ENCODE measurements at places on chromosomes 12 and 14. TPM values are rescaled to one million over a fixed set of nuclear protein-coding genes. Genes with fewer than 3 reads are reported as not detected.

DNA sequence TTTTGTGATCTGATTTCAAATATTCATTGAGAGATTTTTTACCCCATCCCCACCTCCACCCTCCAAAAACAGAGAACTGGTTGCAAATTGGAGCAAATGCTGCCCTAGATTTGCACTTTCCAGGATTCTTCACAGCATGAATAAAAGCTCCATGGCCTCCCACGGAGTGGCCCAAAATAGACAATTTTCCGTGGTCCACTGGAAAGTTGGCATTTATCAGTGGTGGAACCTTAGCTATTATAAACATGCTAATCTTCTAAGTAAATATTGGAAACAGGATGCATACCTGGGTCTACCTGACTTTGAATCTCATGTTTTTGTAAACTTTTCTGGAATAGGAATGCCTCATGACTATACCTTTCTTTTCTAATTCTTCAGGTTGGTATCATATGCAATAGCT lies 123.9 kb downstream of the SLC16A7 start:
- DNase-seq = no peak

- DNase-seq = no peak
These were observed 194.1 kb downstream of the MON2 start for GRCh38 chr12:62660756-62661155.

Gene TESPA1
- total RNA-seq = 1.2 TPM

- DNase-seq = no peak
These were observed 22.5 kb upstream of the NKX2-8 start for GRCh38 chr14:36604757-36605505.

DNA sequence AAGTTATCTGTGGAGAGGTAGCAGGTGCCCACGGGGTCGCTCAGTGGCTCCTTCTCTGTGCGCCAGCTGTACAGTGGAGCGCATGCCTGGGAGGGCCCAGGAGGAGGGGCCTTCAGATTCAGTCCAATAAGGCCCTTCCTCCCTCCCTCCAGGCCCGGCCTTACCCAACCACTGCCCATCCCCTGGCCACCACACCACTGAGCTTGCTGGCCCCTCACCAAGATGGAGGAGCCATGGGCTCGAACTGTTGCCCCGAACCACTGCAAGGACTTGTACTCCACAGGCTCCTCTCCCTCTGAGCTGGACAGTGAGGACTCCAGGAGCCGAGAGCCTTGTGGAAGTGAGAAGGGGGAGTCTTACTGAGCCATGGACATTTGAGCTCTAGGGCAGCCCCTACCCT lies 9.8 kb downstream of the ITGA5 start:
- DNase-seq = no peak

Gene RNFT2
- total RNA-seq = 1.1 TPM

DNA sequence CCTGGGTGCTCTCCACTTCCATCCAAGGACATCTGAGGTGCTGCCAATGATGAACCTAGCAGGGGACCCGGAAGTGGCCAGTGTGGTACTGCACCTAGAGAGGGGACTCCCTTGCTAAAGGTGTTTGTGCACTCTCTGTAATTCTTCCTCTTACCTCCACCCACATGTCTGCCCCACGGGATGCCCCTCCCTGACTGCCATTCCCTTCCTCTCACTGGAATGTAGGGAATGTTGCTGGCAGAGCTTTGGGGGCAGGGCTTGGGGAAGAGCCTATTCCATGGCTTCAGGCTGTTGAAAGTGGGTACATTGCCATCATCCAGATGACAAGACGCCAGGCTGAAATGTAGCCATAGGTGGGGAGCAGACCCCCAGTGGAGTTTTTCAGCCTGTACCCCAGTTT lies 153.2 kb downstream of the SMOC1 start:
- no peak for DNase-seq

Gene NOS1
- 0.28 TPM for total RNA-seq

Gene PAH
- not detected for total RNA-seq

DNA sequence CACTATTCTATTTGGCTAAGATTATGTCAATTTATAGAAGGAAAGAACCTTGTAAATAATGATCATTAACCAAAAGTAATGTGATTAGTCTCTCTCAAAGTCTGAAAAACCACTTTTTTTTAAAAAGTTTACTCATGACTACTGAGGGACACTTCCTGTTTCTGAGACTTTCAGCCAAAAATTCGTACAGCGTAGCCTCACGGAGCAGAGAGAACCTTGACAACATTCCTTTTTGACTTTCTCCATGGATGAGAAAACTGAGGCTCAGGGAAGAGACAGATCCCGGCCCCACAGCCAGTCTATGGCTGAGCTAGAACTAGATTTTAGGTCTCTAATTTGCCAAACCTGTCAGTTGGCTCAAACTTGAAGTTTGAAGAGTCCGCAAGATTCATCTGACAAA lies 68.2 kb downstream of the DAD1 start:
- no peak for DNase-seq

- no peak for DNase-seq
These were observed 12.3 kb downstream of the APOLD1 start for GRCh38 chr12:12797794-12798152.

- DNase-seq = no peak
These were observed 27.1 kb upstream of the FAM222A start for GRCh38 chr12:109686523-109686922.

GRCh38 chr14:91115986-91116770 lies 2.3 kb downstream of the DGLUCY start:
- DNase-seq = no peak

DNA sequence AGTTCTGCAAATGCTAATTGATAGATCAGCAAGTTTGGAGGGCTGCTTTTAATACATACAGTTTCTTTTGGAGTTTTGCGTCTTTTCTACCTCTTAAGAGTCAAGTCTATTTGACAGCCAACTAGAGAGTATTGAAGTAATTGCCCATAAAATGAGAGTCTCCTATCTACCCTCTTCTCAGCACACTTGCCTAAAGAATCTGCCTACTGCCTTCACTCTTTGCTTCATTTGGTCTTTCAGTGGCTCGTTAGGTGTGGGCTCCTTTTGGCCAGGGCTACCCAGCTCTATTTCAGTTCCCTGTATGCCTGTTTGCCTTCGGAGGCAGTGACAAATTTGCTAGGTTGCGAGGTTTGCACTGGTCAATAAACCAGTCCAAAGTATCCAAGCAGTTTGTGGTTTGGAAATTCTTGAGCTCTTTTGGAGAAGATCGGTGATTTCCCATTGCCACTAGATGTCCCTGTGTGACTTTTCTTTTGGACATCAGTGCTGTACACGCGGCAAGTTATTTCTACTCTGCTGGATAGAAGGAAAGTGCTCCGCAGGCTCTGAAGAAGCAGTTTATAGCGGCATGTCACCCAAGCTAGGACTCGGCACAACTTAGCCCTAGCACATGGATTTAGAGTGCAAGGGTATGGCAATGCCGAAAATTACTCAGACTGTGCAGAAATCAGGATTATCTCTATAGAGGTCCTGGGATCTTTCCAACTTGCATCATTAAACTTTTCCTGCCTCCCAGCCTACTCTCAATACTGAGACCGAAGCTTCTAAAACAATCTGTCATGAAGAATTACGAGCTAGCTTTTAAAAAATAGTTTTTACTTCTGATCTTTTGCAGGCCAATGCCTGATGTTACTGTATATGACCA lies 38.6 kb downstream of the MGST1 start:
- peak; percentile 16 for DNase-seq

DNA sequence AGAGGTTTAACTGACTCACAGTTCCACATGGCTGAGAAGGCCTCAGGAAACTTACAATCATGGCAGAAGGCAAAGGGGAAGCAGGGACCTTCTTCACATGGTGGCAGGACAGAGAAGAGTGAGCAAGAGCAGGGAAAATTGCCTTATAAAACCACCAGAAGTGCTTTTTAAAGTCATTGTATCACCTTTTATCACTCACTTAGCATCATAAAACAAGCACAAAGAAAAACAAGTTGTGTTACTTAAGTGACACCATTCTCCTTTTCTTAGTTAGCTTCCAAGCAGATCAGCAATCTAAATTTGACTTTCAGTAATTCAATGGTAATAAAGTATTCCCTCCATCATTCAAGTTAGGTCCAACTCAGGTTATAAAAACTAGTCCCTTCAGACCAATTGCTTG lies 28.5 kb downstream of the OSBPL8 start:
- no peak for DNase-seq

GRCh38 chr12:118655588-118655987 lies 279.2 kb downstream of the SUDS3 start:
- no peak for DNase-seq

- DNase-seq = no peak
These were observed 116.0 kb downstream of the PRICKLE1 start for GRCh38 chr12:42473561-42473960.

- no peak for DNase-seq
These were observed 220.3 kb downstream of the NELL2 start for GRCh38 chr12:44655846-44656245.

DNA sequence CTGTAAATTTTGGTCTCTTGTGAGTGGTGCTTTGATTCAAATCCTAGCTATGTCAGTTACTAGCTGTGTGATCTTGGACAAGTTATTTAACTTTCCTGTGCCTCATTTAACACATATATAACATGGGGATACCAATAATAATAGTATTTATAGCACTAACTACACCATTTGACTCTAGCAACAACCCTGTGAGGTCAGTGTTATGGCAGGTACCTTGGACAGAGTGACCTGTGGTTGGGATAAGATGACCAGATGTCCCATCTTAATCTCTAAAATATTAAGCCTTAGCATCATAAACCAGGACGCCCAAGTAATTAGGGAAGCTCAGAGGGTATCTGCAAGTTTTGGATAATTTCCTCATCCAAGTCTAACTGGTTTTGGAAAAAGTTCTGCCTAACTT lies 73.7 kb downstream of the NDUFA12 start:
- DNase-seq = no peak

Gene DPPA3
- total RNA-seq = not detected

DNA sequence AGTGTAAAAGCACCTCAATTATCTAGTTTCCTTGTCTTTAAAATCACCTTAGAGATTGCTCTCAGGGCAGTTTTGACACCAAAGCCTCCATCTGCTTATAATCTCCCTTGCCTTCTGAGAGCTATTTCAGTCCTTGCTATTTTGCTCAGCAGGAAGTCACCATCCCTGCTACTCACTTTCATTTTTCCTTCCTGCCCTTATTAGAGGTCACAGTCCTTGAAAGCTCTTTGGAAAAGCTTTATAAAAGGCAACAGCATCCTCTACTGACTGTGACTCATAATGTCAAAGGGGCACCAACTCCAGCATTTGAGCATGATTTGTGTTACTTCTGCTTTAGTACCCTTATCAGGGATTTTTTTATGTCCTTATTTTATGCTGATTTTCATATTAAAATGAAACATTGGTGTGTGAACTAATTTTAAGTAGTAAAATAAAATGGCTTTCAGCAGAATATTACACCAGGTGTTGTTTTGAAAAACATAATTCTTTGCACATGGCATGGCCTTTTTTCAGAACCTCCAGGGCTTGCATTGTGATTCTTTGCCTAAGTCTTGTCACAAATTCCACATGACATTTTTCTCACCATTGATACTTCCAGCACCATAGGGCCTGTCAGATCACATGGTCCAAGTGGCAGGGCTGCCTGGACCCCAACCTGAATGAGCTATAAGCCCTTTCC lies 213.0 kb downstream of the ADAMTS20 start:
- no peak for DNase-seq

DNA sequence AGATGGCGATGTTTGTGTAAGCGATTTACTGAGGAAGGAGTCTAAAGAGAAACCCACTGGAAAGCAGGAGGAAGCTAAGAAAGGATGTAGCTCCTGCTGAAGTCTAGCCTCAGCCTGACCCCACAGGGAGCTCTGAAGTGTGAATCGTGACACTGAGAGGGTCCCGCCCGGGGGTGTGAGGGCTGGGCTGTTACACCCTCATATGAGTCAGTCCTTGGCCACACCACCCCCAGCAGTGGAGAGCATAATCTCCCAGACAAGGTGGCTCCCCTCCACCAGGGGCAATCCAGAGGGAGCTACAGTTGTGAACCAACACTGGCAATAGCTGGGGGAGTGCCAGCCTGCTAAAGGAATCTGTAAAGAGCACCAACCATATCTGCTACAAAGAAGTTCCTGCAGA lies 31.5 kb downstream of the SVOP start:
- DNase-seq = no peak

Gene SLC6A13
- total RNA-seq = 6.1 TPM

GRCh38 chr14:76375947-76376404 lies at the start of gene ESRRB:
Gene ESRRB, plus strand, starts transcription at chr14:76376137. Its CDS starts 265 bp downstream, at chr14:76376402.
- no peak for DNase-seq

Gene ASCL1
- not detected for total RNA-seq

DNA sequence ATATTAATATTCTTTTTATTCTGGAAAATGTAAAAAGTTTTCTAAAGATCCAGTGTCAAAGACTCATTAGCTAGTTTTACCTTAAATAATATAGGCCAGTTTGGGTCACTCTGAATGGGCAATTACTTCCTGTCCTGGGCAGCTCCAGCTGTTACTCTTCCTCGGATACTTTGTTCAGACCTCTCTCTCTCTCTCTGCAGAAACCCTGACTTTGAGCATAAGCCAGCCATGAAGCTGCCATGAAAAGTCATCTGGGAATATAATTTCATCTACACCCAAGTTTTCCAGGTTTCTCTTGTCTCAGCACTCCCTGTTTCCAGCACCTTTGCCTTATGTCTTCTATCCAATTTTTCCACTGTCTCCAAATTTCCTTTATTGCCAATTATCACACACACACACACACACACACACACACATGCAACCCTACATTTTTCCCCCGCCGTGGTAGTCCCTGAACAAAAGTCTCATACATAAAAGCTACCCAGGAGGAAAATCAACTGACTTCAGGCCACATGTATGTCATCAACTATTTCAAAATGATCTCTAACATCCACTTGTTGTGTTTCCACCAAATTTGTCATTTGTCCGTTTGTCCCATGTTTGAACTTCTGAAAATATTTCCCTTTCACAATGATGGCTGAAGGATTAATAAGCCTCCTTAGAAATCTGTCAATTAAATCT lies 318.1 kb downstream of the SSPN start:
- DNase-seq = no peak

Gene SLC35F4
- not detected for total RNA-seq

DNA sequence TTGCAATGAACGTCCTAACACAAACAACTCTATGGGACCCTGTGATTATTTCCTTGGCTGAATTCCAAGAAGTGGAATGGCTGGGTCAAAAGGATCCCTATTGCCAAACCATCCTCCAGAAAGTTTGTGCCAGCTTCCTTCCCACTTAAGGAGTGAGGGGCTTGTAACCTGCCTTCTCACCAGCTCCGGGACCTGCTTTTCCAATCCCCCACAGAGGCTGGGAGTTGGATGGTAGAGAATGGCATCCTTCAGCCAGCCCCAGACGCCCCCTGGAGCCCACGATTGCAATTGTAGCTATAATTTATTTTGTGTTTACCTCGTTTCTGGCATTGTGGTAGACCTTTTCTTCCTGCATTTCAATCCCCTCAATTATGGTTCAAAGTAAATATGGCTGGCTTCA lies 9.7 kb upstream of the ZDHHC22 start:
- no peak for DNase-seq

Gene ZNF268
- 11.4 TPM for total RNA-seq

Gene RDH12
- total RNA-seq = not detected

Gene PRH1
- total RNA-seq = 7.1 TPM

- no peak for DNase-seq
These were observed 35.2 kb downstream of the TMEM132D start for GRCh38 chr12:129868575-129868974.

Gene GZMH
- 0.47 TPM for total RNA-seq

DNA sequence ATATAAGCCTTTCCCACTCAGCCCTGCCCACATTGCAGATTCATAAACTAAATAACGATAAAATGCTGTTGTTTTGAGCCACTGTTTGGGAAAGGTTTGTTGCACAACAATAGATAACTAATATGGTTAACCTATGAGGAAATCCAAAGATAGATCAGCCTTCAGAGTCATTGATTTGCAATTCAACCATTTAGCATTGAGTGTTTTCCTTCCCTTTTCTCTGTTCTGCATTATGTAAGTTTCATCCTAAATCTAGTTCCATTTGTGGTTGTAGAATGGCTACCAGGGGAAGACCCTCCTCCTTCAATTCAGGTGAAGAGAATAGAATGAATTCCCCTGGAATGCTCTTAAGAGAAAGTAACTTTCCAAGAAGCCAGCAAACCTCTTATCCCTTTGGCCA lies 19.6 kb downstream of the TC2N start:
- no peak for DNase-seq

Data from heart right ventricle (tissue), 16 donors.